ENCODE measurements at places on chromosomes 6 and 20. TPM values are rescaled to one million over a fixed set of nuclear protein-coding genes. Genes with fewer than 3 reads are reported as not detected.

KCNK5 gene
- 9.8 TPM for total RNA-seq

- DNase-seq: no peak
Observed at GRCh38 chr20:52923123-52923937, 48.8 kb upstream of the TSHZ2 start.

GRCh38 chr20:8330785-8331695 lies 199.0 kb downstream of the PLCB1 start:
- DNase-seq: no peak

COL9A3 gene
- total RNA-seq: 5.1 TPM

- no peak for DNase-seq
Observed at GRCh38 chr6:109498052-109498451, 15.0 kb upstream of the ZBTB24 start.

GPSM3 gene
- 33.9 TPM for total RNA-seq

CALHM6 gene
- total RNA-seq: 2.2 TPM

GRCh38 chr6:137025786-137026730 lies 18.7 kb downstream of the IL20RA start:
- no peak for DNase-seq

GPR6 gene
- total RNA-seq: not detected

DNA sequence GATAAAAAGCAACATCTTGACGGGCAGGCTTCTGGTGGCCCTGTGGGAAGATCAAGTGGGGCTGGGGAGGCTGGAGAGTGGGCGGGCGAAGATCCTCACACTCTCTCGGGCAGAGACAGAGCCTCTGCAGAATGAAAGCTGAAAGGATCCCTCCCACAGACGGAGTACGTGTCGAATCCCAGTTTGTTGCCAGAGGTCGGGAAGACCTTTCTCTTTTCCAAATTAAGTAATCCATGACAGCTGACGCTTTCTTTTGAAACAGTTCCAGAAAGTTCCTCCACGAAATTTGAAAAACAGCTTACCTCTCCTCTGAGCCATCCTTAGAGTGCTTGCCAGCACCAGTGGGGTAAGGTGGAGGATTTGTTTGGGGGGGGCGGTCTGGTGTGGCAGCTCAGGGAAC lies 155.6 kb upstream of the SMLR1 start:
- DNase-seq: no peak

MATN4 gene
- total RNA-seq: not detected

TPX2 gene
- 0.81 TPM for total RNA-seq

DNA sequence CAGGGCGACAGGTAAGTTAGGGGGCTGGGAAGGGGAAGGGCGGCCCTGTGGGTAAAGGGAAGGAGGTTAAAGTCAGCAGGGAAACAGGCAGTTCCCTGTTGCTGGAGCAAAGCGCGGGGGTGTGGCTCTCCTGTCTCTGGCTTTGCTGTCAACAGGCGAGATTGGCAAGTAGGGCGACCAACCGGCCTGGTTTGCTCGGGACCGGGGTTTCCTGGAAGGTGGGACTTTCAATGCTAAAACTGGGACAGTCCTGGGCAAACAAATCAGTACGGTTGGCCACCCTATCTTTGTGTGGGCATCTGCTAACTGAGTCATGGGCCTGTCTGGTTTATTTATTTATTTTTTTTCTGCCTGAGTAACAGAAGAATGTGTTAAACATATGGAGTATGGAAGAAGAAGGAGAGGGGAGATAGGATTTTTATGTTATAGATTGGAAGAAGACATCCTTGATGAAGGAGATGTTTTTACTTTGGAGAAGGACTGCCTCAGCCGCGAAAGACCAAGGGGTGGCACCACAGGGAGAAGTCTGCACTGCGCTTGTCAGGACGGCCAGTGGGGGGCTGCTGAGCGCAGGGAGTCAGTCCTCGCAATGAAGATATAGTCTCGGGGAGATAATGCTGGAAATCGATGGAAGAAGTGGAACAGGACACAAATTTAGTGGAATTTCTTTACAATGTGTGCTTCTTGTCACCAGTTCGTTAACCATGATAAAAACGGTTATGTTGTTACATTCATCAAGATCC lies 43.4 kb upstream of the ESR1 start:
- peak; percentile 90 for DNase-seq

- peak; percentile 15 for DNase-seq
Observed at GRCh38 chr6:167580619-167580911, 246.1 kb upstream of the AFDN start.

- no peak for DNase-seq
Observed at GRCh38 chr6:10556992-10557391, 35.8 kb downstream of the GCNT2 start.

TCF15 gene
- total RNA-seq: 0.65 TPM

HINT3 gene
- 20.6 TPM for total RNA-seq

GRCh38 chr20:25015986-25016385 lies 23.4 kb upstream of the APMAP start:
- no peak for DNase-seq

- DNase-seq: no peak
Observed at GRCh38 chr20:42461965-42462593, 727.6 kb downstream of the PTPRT start.

ASIP gene
- 0.70 TPM for total RNA-seq

GRCh38 chr6:34714663-34715062 lies 18.1 kb upstream of the ILRUN start:
- DNase-seq: no peak

GRIK2 gene
- 1.8 TPM for total RNA-seq

SLC22A2 gene
- not detected for total RNA-seq

DNA sequence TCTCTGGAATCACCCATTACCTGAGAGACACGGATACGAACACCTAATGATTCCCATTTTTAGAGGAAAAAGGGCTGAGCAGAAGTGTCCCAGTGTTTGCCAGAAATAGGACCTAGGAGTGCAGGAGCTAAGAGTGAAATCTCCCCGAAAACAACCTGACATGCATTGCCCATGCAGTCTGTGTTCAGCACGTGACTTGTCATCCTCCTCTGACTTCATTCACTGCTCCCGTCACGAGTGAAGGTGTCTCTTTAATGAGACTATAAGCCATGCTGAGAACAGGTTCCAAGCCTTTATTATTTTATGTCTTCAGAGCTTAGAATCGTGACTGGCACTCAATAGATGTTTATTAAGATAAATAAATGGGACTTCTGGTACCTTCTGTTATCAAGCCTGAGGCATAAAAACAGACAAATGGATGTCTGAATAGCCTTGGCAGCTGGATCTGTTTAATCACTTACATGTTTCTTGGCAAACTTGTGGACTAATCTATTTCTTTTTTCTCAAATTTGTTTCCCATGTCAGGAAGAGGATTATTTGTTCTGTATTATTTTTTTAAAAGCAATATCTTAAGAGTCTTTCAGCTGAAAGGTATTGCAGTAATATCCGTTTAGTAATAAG lies 3.7 kb upstream of the MLIP start:
- no peak for DNase-seq

SLC13A3 gene
- total RNA-seq: 5.1 TPM

DNA sequence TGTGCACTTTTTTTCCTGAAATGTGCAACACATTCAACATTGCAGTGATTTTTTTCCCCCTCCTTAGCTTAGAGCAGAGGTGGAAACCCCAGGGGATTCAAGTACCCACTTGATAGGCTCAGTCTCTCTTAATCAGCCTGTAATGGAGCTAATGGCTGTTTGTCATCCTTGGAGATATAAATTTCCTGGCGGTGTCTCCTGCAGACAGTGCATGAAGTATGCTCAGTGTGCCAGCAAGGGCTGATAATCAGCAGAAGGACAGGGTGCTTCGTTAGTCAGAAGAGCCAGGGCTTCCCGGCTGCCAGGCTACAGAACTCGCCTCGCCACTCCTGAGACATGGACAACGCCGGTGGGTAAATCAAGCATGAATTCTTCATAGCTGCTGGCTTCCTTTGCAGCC lies 69.8 kb upstream of the PHACTR2 start:
- DNase-seq: no peak

All from ureter (tissue), 1 donor.